HAP-1 (cell line): ENCODE measurements at places on chromosomes 7 and 10.

- DNase-seq: no peak
These were observed 636.4 kb downstream of the KCNMA1 start for GRCh38 chr10:77001206-77001605.

- no peak for DNase-seq
These were observed 54.1 kb downstream of the HK1 start for GRCh38 chr10:69332278-69333010.

DNA sequence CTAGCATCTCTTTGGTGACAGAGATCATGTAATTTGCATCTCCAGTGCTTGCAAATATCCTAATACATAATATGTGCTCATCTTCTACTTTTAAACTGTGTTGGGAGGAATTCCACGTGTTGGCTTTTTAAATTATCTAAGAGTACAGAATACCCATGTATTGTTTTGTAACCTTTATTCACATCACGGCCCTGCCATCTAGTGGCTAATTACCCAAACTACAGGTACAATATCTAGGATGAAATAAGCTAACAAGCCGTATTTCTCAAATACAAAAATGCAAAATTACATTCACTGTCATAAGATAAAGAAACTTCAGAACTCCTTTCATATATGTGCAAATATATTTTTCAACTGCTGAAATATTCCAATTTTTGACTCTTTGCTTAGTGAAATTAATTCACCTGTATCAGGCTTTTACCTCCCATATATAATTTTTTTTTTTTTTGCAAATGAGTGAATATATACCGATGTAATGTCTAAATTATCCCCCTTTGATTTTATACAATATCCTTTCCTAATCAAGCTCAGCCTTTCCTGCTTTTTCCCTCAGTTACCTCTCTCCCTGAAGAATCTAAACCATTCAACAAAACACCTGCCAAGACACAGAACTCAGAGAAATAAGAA lies 30.3 kb upstream of the LSM8 start:
- peak; percentile 39 for DNase-seq

- DNase-seq: no peak
These were observed 23.7 kb upstream of the ELOVL3 start for GRCh38 chr10:102202386-102202785.

DNA sequence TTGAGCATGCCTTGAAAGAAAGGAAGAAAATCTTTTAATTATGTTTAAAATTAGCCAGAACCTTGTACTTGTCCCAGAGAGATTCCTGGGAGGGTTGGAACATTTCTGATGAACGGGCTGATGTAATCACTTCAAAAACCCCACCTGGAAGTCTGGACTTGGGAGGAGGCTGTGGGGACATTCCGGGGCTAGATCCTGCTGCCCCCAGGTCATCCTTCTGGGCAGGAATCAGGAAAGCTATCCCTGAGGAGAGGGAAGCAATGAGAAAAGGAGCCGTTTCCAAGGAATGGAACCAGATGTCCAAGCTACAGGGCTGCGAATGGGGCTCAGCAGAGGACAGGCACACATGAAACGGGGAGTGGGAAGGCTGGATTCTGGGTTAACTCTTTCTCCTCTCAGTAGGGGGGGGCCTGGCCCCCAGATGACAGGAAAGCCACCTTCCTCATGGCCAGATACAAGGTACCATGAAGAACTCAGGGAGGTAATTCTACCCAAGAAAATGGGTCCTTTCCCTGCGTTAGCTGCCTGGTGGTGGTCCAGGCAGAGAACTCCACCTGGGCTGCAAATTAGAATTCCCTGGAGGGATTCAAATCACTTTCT lies 280.1 kb downstream of the TCF7L2 start:
- no peak for DNase-seq

DNA sequence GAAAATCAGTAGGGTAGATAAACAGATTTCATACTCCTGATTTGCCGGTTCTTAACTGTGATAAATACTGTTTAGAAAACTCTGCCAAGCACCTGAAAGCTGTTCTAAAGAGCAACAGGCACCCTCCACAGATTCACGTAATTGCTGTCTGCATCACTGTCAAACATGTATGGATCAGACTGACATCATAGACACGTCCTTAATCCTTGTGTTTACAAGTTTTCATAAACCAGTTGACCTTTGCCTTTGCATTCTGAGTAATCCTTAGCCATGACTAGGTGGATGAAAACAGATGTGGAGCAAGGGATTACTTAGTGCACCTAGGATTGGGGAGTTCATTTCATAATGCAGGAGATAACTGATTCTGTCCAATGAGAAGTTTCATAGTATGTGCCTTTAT lies 41.6 kb downstream of the SLC39A12 start:
- no peak for DNase-seq

- DNase-seq: no peak
These were observed 234.5 kb upstream of the TCF7L2 start for GRCh38 chr10:112715581-112715980.

GRCh38 chr7:43506460-43506859 lies 76.4 kb upstream of the STK17A start:
- no peak for DNase-seq

DNA sequence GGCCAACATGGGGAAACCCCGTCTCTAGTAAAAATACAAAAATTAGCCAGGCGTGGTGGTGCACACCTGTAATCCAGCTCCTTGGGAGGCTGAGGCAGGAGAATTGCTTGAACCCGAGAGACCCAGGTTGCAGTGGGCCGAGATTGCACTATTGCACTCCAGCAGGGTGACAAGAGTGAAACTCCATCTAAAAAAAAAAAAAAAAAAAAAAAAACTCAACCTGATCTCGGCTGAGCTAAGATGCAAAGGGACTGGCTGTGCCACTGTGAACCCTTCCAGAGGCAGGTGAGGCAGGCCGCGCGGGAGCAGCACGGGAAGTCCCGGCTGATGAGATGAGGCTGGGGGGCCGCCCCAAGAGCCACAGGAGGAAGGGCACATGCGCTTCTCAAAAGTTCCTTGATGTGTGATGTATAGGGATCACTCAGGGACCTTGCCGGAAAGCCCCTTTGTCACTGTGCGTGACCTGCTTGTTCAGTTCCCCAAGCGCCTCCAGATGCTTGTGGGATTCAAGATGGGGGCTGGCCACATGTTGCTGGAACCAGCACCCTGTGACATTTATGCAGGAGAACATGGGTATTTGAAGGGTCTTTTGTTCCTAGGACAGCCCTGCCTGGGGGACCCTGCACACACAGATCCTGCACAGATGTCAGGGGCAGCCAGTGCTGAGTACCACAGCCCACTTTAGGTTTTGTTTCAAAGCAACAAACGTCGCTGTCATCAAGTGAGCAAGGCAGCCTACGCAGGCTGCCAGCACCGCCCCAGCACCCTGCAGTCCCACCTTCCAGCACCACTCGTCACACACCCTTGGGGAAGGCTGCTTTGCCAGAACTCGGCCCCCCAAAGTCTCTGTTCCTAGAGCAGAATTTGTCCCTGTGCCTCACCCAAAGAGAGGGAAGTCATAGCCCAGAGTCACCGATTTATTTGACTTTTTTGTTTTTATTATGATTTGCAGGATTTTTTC lies 74.8 kb upstream of the SH2B2 start:
- no peak for DNase-seq

DNA sequence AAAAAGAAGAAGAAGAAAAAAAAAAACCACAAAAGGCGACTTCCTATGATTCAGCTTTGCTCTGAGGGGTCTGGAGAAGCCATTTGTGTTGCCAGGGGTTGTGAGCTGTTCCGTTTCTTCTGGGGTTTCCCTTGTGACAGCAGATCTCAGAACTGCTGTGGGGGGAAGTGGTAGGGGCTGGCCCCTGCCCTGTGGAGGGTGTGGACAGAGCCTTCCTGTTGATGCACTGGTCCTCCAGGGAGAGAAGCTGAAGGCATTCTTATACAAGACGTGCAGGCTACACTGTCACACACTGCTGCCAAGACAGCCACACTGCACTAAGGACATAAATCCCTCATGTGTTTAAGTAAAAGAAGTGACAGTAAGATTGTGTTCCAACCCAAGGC lies 17.3 kb upstream of the CSGALNACT2 start:
- no peak for DNase-seq

DNA sequence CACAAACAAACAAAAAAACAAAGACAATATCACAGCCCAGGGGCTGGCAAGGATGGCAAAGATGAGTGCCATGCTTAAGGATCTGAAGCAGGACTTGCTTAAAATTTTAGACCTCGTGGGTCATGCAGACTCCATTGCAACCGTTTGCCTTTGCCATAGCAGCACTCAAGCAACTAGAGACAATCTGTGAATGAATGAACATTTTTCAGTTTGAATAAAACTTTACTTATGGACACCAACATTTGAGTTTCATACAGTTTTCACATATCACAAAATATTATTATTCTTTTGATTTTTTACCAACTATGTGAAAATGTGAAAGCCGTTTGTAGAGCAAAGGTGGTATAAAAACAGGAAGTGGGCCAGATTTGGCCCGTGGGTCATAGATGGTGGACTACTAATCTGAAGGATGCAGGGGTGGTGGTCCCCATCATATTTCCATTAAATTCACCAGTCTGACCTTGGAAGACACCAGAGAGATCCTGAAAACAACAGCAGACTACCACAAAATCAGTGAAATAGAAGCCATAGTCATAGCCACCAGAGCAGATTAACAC lies 8.3 kb upstream of the RBM17 start:
- DNase-seq: no peak

GRCh38 chr7:39727231-39728012 lies 104.0 kb downstream of the RALA start:
- DNase-seq: no peak

- DNase-seq: no peak
These were observed 12.6 kb upstream of the ZNF746 start for GRCh38 chr7:149510248-149510647.

- DNase-seq: no peak
These were observed 296.5 kb upstream of the ZNF32 start for GRCh38 chr10:43945094-43945730.

DNA sequence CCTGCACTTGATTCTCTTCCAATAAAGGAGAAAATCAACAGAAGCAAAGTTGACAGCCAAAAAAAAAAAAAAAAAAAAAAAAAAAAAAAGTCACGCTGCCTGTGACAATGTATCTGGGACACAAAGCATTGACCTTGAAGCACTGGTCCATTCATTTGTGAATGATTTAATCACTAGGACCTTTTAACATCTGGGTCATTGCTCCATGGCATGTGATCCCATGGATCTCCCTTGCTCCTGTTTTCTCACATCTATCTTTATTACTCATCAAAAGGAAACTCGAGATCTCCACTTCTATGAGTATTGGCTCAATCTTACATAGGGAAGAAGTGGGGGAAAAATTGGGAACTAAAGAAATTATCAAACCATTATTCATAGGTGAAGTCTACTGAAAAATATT lies 89.6 kb upstream of the SMIM30 start:
- no peak for DNase-seq

- no peak for DNase-seq
These were observed 3.4 kb downstream of the PRKAG2 start for GRCh38 chr7:151873402-151873965.

DNA sequence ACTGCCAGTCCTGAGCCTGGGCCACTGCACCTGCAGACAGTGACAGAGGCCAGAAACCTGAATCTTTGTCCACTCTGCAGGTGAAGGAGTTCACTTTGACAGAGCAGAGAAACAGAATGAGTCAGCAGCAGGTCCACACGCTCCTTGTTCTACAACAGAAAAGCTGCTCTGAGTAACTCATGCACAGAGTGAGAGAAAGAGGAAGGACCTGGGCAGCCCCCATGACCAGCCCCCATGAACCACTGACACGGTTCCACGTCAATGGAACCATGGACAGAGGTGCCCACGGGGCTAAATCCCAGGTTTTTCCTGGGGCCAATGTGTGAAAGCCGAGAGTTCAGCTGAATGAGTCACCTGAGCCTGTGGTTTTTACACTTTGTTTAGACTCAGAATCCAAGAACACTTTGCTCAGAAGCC lies 40.8 kb upstream of the CTBP2 start:
- no peak for DNase-seq

GRCh38 chr10:61124756-61125530 lies 181.0 kb upstream of the RHOBTB1 start:
- DNase-seq: no peak

- no peak for DNase-seq
These were observed 31.4 kb upstream of the FRMD4A start for GRCh38 chr10:14362104-14362503.

GRCh38 chr7:14720785-14721184 lies 181.8 kb downstream of the DGKB start:
- no peak for DNase-seq

DNA sequence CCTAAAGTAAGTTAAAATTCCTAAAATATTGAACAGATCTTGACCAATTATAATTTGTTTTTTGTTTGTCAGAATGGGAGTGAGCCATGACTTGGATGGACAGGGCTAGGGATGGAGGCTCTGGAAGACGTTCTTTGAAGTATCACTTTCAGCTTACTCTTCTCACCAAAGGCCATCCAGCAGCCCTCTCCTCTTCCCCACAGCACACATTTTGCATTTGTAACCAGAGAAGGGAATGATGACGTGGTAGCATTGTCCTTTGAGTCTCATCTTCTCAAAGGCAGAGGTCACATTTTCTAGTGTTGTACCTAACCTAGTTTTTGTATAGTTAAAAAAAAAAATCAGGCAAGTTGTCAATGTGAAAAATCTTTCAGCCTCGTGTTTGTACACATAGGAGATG lies 43.8 kb upstream of the AGR3 start:
- DNase-seq: no peak

DNA sequence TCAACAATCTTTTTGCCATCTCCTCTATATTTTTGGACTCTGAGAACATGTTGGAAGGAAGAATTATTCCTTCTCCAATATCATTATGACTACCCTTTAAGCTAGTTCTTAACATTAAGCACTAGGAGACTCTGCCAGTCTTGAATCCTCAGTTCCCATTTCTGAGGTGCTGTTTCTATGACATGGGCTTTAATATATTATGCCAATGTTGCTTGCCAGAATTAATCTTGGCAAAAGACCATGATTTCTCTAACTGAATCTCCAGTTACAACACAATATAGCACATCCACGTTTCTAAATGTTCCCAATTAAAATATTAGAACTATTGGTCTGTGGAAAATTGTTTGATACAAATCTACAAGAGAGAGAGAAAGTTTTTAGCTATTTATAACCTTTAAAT lies 250.0 kb downstream of the HGF start:
- no peak for DNase-seq

DNA sequence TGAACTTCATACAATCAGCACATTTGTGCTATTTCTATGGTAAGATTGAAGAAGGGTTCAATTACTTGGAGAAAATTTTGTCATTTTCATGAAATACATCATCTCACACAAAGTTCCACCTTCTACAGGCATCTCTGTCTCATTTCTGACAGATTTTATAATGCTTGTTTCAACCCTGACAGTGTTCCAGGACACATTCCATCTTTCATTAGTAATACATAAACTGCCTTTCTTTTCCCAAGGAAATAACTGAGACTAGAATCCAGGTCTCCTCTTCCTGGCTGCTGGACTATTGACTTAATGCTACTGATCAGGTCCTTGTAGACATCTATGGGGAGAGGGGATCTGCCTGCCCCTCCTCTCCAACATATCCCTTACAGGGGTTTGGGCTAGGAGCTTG lies 70.1 kb upstream of the PLPP4 start:
- no peak for DNase-seq

- no peak for DNase-seq
These were observed 58.1 kb upstream of the ST8SIA6 start for GRCh38 chr10:17512341-17513001.
